ENCODE measurements at places on chromosomes 11 and 22.

DNA sequence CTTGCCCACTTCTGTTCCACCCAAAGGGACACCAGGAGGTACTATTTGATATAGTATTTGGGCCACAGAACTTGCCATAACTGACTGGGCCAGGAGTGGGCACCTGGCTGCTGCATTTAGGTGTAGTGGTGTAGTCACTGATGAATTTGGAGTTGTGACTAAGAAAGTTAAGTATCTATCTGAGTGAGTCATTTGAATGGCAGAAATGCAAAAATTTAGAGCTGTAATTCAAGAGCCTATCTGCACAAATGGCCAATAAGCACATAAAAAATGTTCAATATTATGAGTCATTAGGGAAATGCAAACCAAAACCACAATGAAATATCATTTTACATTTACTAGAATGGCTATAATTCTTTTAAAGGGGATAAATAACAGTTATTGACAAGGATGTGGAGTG lies 14.7 kb downstream of the GLYATL2 start:
- no peak for DNase-seq

GRCh38 chr11:29616611-29617010 lies 400.2 kb downstream of the KCNA4 start:
- DNase-seq = peak; percentile 41

DNA sequence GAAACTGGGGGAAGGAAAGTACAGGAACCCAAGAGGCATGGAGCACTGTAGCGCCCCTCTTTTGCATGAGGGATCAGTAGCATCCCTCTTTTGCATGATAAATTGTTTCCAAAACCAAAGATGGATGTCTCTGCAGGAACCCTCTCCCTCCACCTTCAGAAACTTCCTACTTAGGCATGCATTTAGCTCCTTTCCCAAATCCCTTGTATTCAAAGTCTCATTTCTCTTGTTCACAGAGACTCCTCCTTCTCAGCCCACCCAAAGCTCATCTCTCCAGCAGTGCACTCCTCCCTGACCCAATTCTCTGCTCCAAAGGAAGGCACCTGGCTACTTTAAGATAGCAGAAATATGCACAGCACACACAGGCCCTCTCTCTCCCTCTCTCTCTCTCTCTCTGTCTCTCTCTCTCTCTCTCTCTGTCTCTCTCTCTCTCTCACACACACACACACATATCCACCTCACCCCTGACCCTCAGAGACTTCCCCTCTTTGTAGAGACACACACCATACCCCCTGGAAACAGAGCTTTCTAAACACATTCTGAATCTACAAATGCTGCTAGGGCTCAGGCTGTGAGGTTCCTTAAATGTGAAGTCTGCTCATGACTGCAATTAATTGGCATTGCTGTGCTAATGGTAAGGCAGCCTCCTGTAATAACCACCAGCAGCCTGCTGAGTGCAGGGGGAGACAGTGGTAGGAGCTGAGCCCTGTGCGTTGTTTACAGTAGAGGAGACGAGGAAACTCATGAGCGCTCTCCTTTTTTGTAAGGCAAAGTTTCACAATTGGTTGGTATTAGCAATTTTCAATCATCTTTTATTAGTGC lies 519.6 kb downstream of the NTM start:
- DNase-seq = no peak

DNA sequence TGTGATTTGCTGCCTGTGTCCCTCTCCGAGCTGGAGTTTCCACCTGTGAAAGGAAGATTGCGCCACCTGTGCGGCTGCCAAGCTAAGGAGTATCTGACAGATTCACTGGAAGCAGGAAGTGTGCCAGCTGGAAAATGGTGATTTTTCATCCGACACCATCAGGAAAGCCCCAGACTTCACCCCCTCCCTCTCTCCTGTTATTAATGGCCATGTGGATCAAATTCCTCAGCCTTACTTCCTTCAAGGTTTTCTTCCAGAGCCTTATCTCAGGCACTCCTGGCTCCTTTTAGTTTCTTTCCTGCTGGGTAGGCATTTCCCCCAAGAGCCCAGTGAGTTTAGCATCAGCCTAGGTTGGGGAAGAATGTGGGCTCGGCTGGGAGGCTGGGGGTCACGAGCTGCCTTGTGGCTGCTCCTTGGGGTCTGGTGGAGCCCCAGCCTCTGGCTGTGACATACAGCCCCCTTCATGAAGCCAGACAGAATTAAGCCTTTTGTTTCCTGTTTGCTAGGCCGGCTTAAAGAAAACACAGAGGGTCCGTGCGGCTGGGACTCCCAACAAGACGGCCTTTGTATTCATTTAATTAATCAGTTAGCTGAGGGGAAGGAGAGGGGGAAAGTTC lies 37.1 kb downstream of the PKNOX2 start:
- DNase-seq = no peak

GRCh38 chr11:126466236-126467045 lies 111.0 kb downstream of the ST3GAL4 start:
- no peak for DNase-seq

DNA sequence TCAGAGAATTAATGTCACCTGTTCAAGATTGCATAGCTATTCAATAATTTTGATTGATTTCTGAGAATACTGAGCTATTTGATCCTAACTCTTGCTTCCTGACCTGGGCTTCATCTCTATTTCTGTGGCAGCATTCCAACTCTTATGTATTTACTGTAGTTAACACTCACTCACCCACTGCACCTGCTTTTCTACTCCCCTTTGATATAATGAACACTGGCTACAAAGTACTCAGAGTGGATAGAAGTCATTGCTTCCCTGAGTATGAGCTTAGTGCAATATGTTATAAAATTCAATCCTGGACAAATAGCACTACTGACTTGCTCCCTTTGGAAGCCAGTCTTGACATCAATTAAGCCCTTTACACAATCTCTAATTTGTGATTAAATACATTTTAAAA lies 117.2 kb downstream of the APIP start:
- DNase-seq = no peak

DNA sequence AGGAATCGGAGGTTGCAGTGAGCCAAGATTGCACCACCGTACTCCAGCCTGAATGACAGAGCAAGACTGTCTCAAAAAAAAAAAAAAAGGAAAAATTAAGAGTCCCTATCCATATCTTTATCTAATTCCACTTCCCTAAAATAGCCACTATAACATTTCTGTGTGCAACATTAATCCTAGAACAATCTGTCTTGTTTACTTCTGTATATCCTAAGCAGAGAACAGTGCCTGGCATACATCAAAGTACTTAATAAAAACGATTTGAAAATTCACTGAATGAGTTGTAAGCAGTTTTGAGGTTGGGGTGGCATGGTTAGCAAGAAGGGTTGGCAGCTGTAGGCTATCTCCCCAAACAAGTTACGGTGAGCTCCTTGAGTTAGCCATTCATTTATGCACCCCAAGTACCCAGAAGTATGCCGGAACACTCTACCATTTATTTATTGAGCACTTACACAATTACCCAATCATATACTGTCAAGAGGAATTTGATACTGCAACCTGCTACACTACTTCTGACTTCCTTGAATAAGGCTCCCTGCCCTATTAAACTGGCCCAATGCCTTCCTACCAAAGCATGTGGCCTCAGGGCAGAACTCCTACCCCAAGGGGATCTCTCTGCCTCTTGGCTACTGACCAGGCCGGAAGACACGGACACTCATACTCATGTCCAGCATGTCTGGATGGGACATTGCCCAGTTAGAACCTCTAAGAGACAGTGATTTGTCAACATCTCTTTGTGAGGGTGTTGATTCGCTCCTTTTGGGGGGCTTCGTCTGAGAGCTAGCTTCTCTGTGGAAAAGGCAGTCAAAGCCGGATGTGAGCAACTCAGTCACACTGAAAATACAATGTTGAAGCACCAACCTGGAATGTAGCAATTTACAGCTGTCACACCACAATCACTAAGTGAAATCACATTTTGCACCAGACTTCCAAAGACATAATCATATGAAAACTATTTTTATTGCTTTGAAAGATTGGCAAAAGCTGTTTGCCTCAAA lies 16.3 kb upstream of the TMEM41B start:
- no peak for DNase-seq

DNA sequence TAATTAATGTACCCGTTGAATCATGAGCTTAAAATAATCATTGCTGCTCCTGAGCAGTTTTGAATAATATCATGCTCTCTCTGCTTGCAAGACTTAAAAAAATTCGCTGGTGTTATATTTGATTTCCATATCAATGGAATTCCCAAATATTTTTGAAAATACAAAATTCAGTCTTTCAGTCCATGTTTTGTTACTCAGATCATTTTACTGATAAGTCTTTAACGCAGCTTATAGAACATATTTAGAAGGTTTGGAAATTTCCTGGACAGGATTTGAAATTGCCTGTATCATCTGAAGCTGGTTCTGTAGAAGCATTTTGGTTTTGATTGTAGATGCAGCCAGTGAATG lies 1.9 kb downstream of the BMAL1 start:
- DNase-seq = no peak

DNA sequence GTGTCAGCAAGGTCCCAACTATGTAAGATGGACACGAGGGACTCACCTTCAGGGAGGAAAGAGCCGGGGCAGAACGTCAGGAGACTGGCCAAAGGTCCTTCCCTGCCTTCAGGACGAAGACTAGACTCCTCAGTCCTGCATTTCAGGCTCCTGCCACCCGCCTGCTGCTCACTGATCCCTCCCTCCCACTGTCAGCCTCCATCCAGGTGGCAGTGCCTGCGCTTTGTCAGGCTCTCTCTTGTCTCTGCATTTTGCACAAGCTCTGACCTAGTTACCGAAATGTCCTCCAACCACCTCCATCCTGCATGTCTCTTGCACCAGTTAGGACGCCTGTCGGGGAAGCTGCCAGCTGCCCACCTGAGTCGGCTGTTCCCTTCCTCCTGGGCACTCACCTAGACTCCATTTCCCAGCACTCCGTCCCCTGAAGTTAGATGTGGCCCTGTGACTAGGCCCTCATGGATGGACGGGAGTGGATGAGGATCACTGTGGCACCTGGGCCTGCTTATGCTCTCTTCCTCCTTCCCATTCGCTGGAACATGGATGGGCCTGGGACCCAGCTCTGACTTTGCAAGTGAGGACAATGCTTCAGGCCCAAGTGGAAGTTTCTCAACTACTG lies 8.0 kb downstream of the B3GNT6 start:
- DNase-seq = no peak

DNA sequence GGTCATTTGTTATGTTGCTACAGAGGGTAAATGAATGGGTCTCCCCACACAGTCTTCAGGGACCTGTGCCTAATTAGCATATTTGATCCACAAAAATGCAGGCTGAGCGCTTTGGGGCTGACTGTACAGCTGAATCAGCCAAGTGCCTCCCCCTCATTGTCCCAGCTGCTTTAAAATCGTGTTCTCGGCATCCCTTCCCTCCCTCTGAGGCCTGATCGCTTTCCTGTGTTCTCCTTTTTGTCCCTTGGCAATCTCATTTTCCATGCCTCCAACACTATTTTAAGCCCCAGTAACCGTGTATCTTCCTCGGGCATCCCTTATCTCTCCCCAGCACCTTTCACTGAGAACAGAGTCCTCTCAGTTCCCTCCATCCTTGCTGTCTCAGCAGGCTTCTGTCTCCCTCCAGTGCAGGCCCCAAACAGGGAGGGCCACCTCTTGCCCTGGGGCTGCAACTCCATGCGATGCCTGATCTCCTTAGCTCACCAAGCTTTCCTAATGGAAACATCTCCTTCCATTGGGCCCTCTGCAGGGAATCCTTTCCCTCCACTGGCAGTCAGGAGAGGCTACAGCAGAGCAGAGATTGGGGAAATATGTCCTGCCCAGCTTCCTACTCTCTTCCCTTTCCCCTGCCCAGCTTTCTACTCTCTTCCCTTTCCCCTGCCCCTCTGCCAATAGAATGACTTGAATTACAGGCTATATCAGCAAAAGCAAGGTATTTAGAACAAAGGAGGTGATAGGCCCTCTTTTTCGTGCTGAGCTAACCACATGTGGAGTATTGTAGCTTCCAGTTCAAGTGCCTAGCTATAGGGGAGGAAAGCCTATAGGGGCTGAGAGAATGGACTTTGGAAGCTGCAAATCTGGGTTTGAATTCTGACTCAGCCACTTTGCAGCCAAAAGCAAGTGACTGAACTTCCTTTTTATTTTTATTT lies 13.8 kb downstream of the UQCR10 start:
- no peak for DNase-seq

DNA sequence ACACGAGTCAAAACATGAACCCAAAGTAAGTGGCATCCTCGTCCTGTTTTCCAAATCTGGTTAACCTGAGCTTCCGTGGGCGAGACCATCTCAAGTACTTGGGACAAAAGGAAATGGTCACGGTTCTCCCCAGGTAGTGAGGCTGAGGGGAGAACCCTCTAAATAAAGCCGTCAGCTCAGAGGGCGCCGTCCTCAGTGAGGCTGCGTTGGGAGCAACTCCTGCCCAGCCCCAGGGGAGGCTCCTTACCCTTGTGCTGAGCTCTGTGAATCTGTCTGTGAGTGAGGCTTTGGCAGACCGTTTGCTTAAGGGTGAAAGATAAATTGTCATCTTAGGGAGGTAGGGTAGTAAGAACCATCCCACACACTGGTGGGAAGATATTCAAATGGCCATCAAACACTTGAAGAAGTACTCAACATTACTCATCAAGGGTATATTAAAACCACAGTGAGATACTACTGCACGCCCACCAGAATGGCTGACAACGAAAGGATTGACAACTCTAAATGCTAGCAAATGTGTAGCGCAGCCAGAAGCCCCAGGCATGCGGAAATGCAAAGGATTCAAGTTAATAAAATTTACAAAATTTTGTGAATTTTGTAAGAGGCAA lies 321.0 kb downstream of the TBC1D22A start:
- no peak for DNase-seq

- DNase-seq = peak; percentile 78
Measured at GRCh38 chr11:61187505-61188130, 15.7 kb upstream of the PGA3 start.

DNA sequence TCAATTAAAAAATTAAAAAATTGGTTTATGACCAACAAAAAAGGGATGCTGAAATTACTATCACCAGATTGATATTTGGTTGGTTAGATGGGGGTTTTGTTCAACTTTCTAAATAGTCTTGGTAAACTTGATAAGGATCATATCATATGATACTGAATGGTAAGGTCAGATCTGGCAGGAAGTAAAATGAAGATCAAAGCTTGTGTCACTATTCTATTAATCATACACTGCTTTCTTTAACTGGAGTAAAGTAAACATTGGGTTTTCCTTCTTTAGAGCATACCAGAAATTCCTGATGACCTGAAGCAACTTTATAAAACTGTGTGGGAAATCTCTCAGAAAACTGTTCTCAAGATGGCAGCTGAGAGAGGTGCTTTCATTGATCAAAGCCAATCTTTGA lies 40.2 kb downstream of the RRM1 start:
- DNase-seq = no peak

DNA sequence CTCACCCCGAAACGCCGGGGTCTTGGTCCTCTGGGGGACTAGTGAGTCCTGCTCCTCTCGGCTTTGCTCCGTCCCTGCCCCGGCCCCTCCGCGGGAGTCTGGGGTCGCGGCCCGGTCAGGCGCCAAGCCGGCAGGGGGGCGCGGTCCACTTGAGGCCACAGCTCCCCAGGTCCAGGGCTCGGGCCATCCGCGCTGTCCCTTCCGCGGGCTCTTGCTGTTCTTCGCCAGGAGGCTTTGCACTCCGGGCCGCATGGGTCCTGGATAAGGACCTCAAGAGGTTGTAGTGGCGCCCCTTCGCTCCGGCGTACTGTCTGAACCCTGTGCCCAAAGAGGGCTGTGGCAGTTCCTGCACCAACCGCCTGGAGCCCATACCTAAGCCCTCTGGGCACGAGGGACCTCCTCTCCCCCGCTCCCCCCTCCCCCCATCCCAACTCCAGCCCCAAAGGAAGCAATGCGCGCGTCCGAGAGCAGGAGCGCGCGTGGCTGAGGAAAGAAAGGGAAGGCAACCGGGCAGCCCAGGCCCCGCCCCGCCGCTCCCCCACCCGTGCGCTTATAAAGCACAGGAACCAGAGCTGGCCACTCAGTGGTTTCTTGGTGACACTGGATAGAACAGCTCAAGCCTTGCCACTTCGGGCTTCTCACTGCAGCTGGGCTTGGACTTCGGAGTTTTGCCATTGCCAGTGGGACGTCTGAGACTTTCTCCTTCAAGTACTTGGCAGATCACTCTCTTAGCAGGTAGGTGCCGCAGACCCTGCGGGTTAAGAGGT lies at the start of gene ADM:
TSS of gene ADM (plus strand) at position 579 of the 767 bp plus-strand sequence. CDS start 628 bp downstream, outside the sequence.
- DNase-seq = peak; percentile 57
